ENCODE measurements at places on chromosomes 12 and 14. TPM values are rescaled to one million over a fixed set of nuclear protein-coding genes. Genes with fewer than 3 reads are reported as not detected.

PTMS gene
- 78.2 TPM for total RNA-seq

DNA sequence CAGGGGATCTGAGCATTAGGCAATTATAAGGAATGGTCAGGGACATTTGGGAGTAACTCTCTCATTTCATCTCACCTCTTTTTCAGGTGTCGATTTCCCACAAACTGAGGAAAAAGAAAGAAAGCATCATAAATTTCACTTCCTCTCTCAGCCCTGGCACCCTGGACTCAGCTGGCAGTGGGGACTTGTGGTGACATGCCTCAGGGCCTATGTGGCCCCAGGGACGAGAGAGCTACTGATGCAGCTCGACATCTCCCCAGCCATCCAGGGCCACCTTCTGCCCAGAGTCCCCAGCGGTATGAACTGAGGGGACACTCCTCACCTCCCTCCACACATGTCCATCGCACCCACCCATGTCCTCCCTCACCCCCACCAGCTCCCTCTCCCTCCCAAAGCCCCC, 11.7 kb downstream of the TNFRSF1A start:
- peaks cover 83% of the 10 kb centered on the region for H3K36me3 ChIP-seq
- peaks cover 81% of the 10 kb centered on the region for H3K4me1 ChIP-seq
- peak overlapping the region; percentile 99 for H3K27ac ChIP-seq
- no peak overlapping the region for H3K4me3 ChIP-seq

DNA sequence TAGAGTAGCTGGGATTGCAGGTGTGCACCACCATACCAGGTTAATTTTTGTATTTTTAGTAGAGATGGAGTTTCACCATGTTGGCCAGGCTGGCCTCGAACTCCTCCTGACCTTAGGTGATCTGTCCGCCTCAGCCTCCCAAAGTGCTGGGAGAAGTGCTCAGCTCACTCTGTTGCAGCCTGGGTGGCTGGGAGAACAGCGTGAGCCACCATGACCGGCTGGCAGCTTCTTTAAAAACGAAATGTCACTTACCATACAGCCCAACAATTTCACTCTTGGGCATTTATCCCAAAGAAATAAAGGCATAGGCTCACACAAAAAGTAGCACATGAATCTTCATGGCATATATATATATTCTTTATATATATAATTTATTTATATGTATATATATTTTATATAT, 4.7 kb upstream of the CFAP73 start:
- no peak overlapping the region for H3K4me3 ChIP-seq
- H3K27me3 ChIP-seq, result no peaks in the 10 kb centered on the region
- H3K4me1 ChIP-seq, result peaks cover 7% of the 10 kb centered on the region
- H3K27ac ChIP-seq, result no peak overlapping the region

RPL10L gene
- not detected for total RNA-seq

AICDA gene
- not detected for total RNA-seq

SOAT2 gene
- not detected for total RNA-seq

DNA sequence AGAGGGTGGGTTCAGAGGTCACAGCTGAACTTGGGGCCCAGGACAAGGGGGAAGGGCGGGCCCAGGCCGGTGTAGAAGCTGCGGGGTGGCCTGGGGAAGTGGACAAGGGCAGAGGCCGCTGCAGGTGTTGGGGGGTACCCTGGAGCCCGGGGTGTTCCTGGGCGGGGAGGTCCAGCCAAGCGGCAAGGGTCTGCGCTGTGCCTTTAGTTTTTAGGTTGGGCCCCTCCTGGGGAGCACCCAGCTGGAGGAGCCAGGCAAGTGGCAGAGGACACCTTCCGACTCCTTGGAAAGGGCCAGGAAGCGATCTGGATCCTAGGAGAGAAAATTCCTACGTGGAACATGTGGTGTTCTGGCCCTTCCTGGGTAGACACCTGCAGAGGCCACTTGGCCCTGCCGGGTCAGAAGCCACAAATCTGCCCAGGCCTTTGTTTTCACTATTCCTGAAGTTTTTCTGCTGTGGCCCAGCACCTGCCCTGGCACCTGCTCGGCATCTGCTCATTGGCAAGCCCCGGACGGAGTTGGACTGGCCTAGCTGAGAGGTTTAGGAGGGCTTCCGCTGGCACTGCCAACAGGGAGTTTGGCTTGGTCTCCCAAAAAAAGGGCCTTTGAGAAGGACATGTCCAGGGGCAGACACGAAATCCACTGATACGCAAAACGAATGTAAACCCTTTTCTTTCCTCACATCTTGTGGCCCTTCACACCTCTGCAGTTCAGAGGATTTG, 61.1 kb downstream of the SMUG1 start:
- peaks cover 64% of the 10 kb centered on the region for H3K4me1 ChIP-seq
- peaks cover 43% of the 10 kb centered on the region for H3K27me3 ChIP-seq
- peak overlapping the region; percentile 92 for H3K27ac ChIP-seq
- no peak for DNase-seq

DNA sequence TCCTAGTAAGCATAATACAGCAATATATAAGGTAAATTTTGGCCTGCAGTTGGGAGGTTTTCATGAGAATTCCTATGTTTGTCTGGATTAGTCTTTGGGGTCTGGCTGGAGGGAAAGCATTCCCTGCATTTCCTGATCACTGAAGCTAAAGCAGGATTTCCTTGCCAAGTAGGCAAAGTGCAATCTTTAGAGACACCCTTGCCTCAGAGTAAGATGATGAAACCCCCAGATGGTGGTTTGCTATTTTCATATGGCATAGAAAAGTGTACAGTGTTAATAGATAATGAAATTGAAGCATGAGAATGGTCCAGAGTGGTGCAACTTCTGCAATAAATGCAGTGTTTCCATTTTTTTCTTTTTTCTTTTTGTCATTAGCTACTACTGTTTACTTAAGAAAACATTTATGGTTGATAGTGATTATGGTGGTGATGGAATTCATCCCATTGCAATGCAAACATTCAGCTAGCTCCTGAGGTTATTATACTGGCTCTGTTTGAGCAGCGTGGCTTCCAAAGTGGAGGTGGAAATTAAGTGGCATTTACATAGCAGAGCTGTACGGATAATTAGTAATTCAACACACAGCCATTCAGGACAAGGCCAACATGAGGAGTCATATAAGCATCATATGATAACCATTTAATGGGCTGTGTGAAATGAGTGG, 276.3 kb downstream of the DUSP6 start:
- H3K27me3 ChIP-seq, result no peaks in the 10 kb centered on the region
- no peaks in the 10 kb centered on the region for H3K36me3 ChIP-seq
- H3K27ac ChIP-seq, result no peak overlapping the region
- H3K4me1 ChIP-seq, result peaks cover 14% of the 10 kb centered on the region
- no peak overlapping the region for H3K4me3 ChIP-seq
- no peak for DNase-seq

- no peak overlapping the region for H3K4me3 ChIP-seq
- no peaks in the 10 kb centered on the region for H3K36me3 ChIP-seq
- no peak overlapping the region for H3K27ac ChIP-seq
- no peaks in the 10 kb centered on the region for H3K27me3 ChIP-seq
These were observed 230.8 kb upstream of the NAV3 start for GRCh38 chr12:77599782-77600467.

KRT3 gene
- total RNA-seq, result not detected

TSPAN8 gene
- total RNA-seq, result 122 TPM

MGP gene
- total RNA-seq, result 362 TPM

- no peaks in the 10 kb centered on the region for H3K36me3 ChIP-seq
- H3K27me3 ChIP-seq, result no peaks in the 10 kb centered on the region
- H3K4me3 ChIP-seq, result peak overlapping the region; percentile 28
These were observed 30.6 kb upstream of the RPLP0 start for GRCh38 chr12:120231316-120232011.

DNA sequence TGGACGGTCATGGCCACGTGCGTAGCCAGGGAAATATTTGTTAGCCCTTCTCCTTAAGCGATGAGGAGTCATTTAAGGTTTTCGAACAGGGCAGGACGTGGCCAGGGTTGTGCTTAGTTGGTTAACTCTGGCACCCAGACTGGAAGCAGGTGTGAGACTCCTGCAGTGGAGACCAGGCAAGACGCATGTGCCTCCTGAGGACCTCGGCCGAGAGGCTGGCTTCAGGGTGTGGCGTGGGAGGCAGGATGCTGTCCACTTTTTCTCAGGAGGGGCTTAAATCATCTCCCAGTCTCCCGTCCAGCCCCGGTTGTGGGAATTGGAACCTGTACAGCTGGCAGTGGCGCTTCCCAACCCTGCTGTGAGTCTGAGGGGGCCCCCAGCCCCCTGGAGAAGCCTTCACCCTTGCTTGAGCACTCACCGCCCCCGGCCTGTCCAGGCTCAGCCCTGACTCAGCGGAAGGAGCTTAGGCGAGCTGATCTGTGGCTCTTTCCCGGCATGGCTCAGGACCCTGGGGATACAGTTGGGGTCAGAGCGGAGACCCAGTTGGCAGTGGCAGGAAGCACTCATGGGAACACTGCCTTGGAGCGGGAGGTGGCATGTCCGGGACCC, 46.3 kb upstream of the TSPAN9 start:
- H3K4me3 ChIP-seq, result no peak overlapping the region
- H3K4me1 ChIP-seq, result no peaks in the 10 kb centered on the region
- H3K36me3 ChIP-seq, result no peaks in the 10 kb centered on the region
- no peaks in the 10 kb centered on the region for H3K27me3 ChIP-seq
- no peak for DNase-seq

DNA sequence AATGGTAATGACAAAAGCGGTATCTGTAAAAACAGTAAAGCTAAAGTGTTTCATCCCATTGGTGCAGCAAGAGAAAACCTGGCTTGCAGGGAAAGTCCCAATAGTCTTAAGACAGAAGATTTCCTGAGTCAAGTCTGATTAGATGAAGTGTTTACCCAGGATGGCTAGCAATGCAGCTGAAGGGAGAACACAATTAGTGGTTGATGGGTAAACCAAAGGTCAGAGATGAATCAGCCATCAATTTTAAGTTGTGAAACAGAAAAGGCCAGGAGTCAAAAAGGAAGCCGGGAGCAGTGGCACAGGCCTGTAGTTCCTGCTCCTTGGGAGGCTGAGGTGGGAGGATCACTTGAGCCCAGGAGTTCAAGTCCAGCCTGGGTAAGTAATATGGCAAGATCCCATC, 52.6 kb downstream of the SEC23A start:
- no peaks in the 10 kb centered on the region for H3K4me1 ChIP-seq
- no peaks in the 10 kb centered on the region for H3K27me3 ChIP-seq
- H3K4me3 ChIP-seq, result no peak overlapping the region
- H3K27ac ChIP-seq, result no peak overlapping the region
- peaks cover 100% of the 10 kb centered on the region for H3K36me3 ChIP-seq
- DNase-seq, result peak; percentile 15

PTPRQ gene
- 0.92 TPM for total RNA-seq

GRCh38 chr14:55404173-55404854, 7.3 kb downstream of the ATG14 start:
- H3K4me1 ChIP-seq, result peaks cover 64% of the 10 kb centered on the region
- H3K27me3 ChIP-seq, result no peaks in the 10 kb centered on the region

- peaks cover 16% of the 10 kb centered on the region for H3K4me1 ChIP-seq
- H3K27ac ChIP-seq, result peak overlapping the region; percentile 23
- peak; percentile 57 for DNase-seq
- no peaks in the 10 kb centered on the region for H3K36me3 ChIP-seq
- peak overlapping the region; percentile 66 for H3K4me3 ChIP-seq
These were observed 133.5 kb upstream of the KRAS start for GRCh38 chr12:25384038-25384892.

GRCh38 chr12:1595690-1596347, 1.4 kb upstream of the FBXL14 start:
- peak overlapping the region; percentile 82 for H3K4me3 ChIP-seq
- H3K4me1 ChIP-seq, result peaks cover 42% of the 10 kb centered on the region
- peak overlapping the region; percentile 92 for H3K27ac ChIP-seq

STXBP6 gene
- total RNA-seq, result 27.2 TPM

CPNE6 gene
- total RNA-seq, result not detected

USP15 gene
- total RNA-seq, result 119 TPM

DNA sequence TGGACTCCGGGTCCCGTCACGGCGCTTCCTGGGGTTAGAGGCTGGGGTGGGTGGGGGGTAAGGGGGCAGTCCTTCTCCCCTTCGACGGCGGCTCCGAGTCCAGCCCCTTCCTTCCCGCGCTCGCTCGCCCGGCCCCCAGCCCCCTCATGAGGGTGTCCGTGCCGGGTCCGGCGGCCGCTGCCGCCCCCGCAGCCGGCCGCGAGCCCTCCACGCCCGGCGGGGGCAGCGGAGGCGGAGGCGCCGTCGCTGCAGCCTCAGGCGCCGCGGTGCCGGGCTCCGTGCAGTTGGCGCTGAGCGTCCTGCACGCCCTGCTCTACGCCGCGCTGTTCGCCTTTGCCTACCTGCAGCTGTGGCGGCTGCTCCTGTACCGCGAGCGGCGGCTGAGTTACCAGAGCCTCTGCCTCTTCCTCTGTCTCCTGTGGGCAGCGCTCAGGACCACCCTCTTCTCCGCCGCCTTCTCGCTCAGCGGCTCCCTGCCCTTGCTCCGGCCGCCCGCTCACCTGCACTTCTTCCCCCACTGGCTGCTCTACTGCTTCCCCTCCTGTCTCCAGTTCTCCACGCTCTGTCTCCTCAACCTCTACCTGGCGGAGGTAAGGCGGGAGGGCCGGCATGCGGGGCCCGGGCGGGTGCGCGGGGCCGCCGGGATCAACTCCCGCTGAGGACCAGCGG, 500 bp downstream of the GPR137C start:
- H3K4me3 ChIP-seq, result peak overlapping the region; percentile 70
- no peaks in the 10 kb centered on the region for H3K36me3 ChIP-seq
- peak overlapping the region; percentile 95 for H3K27ac ChIP-seq
- DNase-seq, result peak; percentile 39
- H3K27me3 ChIP-seq, result no peaks in the 10 kb centered on the region
